Stimulated activated CD4-positive, alpha-beta T cell treated with anti-CD3 and anti-CD28 coated beads, Interleukin-15, amount 100 ng/mL, for 48 hours (primary cell): ENCODE measurements at places on chromosomes 3 and 15.

- DNase-seq: peak; percentile 23
Measured at GRCh38 chr15:31472636-31473384, 146.2 kb downstream of the KLF13 start.

GRCh38 chr15:59833366-59833765 is 144.2 kb upstream of the BNIP2 start:
- DNase-seq: no peak

- no peak for DNase-seq
Measured at GRCh38 chr15:99090011-99090699, 14.7 kb upstream of the SYNM start.

- no peak for DNase-seq
Measured at GRCh38 chr3:43885908-43886618, 195.3 kb downstream of the ABHD5 start.

- no peak for DNase-seq
Measured at GRCh38 chr15:65772930-65773329, 19.2 kb downstream of the DENND4A start.

DNA sequence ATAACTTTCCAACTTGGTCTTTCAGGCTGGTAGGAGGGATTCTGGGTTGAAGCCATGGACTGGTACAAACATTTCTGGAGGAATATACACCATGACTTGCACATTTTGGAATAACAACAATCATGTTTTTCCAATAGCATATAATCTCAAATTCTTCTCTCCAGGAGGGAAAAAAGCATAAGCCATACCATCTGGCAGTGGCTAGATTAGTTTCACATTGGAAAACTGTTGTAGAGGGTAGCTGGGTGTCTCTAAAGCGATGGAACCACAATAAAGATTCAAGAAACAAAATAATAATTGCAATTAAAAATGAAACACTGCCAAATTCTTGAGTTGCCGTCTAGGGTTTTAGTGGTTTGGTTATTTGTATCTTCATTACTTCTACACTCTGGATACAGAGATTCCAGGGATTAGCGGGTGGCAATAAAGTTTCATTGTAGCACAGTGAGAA is 278.5 kb upstream of the RASGRP1 start:
- no peak for DNase-seq

DNA sequence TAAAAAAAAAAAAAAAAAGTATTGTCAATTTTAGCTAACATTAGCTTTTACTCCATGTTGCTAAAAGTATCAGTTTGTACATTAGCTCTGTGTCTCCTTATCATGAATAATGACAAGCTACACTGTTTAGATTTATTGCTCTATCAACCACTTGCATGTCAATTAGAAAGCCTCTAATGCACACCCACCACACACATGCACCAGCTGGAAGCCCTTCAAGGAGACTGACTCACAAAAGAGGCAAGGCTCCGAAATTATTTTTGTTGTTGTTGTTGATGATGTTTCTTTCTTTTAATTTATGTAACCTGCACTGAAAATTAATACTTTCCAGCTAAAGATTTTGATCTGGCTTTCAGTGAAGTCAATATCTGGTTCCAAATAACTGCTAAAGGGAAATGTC is 71.5 kb downstream of the ETFA start:
- DNase-seq: no peak

- no peak for DNase-seq
Measured at GRCh38 chr3:122587572-122587971, 10.1 kb downstream of the PARP15 start.

DNA sequence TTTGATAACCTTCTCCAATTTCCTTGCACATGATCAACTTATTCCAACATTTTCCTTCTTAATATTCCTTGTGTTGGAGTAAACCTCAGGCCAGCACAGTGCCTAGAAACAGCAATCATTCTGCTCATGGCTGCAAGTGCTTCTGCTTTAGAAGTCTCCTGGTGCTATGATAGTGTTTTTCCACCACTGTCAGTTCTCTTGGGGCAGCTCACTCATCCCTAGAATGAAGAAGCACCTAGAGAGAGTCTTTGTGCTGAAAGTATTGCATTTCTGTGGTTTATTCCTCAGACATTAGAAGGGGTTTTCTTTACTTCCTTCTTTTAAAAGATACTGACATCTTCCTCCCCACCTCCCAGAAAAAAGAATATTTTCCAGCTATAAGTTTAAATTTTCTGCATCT is 183.5 kb downstream of the RYR3 start:
- no peak for DNase-seq

- no peak for DNase-seq
Measured at GRCh38 chr3:102733791-102734563, 299.2 kb downstream of the ZPLD1 start.

DNA sequence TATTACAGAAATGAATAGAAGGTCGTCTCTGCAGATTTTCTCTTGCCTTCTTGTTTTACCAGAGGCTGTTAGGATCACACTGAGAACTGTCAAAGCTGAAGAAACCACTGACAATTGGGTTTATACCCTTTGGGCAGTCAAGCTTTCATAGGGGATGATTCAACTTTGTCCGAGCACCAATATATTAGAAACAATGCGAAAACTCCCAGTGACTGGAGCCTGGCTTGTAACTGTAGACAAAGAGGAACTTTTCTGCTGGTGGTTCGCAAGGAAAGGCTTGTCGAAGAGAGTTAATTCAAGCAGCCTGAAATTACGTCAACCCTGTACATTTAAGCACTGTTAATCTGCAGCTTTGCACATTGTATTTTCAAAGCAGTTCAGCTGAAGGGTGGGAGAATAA is 193.2 kb upstream of the ZNF385D start:
- DNase-seq: no peak

DNA sequence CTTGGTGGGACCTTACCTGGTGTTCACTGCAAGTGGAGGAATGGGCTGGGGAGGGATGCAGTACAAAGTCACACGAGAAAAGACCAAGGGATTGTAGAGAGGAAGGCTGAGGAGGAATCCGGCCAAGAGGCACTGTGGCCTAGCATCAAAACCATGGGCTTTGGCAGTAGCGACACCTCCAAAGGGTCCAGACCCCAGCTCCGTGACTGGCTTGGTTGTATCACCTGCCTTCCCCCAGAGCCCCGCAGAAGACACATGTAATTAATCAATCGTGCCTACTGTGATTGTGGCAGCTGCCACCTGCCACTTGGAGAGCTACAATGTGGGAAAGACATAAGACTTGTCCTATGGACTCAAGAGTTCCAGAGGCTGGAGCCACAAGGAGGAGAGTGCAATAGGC is 54.7 kb downstream of the ST8SIA2 start:
- DNase-seq: no peak

GRCh38 chr15:47870956-47871625 is 153.8 kb downstream of the SEMA6D start:
- DNase-seq: no peak

DNA sequence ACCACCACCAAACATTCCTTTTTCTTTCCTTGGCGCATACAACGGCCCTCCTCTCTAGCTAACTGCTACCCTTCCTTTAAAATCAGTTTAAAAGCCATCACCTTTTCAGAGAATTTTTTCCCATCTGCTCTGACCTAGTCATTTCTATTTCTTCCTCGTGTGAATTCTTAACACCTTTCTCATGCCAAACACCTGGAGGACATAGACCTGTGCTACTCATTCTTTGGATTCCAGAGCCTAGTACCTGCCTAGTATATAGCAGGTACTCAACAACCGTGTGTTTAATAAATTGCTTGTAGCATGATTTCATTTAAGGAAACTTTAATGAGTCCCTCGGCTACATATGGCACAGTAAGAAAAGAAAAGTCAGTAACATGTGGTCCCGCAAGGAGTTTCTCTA is 2.0 kb upstream of the TPM1 start:
- DNase-seq: no peak

DNA sequence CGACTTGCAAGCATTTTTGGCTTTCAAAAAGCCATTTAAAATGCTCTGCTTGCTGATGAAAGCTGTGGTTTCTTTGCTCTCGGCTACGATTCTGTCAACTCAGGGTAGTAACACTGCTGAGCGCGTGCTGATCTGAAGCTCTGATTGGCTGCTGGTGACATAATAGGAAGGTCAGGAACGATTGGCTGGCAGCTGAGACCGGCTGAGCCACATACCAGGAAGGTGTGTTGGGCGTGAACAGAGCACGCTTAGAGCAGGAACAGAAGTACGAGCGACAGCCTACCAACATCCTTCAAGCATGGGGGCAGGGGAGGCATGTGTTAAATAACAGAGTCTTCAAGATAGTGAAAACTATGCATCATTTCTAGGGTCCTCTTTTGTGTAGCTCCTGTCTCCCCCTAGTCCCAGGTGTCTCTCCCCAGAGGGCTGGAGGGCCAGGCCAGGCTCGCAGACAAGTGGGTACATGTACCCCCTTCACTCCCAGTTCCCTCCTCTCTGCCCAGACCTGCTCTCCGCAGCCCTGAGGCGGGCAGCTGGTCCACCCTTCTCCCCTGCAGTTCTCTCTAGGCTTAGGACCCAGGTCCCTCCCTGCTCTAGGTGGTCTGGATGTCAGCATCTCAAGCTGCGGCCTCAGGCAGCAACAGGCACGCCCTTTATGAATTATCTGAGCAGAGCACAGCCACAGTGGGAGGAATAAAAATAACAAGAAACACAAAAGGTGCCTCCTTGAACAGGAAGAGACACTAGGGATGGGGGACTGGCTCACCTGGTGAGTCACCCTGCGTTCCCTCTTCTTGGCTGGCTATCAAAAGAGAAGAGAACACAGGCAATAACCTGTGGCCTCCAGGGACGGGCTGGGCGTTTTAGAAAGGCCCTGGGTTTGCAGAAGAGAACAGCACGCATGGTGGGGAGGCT is 76.0 kb downstream of the TAMM41 start:
- peak; percentile 68 for DNase-seq

DNA sequence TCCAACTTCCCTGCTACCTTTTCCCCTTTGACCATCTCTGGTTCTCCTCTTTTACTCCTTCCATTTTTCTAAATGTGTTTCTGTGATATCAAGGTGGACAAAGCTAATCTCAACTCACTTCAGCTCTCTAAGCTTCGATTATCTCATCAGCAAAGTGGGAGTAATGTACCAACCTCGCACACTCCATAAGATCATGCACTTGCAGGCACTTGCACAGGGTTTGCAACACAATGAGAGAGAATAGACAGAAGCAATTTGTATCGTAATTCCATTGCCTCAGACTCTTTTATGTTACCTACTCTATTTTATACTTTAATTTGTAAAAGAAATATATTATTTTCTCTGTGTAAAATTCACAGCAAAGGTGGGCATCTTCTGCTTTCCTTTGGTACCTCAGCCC is 7.0 kb upstream of the POLQ start:
- no peak for DNase-seq

DNA sequence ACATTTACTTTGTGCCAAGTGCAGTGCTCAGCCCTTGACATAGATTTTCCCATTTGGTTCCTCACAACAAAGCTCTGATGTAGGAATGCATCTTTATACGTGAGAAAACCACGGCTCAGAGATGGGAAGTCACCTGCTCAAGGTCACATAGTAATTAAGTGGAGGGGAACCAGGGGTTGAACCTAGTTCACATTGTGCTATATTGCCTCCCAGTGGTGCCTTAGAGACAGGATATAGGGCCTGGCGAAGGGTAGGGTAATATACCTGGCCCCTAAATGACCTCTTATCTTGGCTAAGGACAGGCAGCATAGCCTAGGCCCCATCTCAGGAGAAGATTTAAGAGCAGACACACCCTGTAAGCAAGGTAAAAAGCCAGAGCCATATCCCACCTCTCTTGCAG is 71.5 kb downstream of the FOXP1 start:
- peak; percentile 14 for DNase-seq

DNA sequence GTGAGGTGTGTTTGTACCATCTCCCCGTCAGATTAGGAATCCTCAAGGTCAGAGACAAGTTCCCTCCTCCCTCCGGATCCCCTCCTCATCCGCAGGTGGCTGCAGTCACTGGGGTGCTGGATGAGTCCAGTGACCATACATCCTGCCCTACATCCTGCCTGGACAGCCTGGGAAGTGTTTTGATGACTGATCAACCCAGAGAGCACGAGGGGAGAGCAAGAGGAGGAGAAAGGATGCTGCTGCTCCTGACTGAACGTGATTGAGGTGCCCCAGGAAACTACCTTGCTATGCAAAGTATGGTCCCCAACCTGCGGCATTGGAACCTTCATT is 65.1 kb downstream of the SLC12A8 start:
- DNase-seq: no peak

GRCh38 chr15:74967670-74968069 is 11.1 kb upstream of the RPP25 start:
- DNase-seq: no peak

DNA sequence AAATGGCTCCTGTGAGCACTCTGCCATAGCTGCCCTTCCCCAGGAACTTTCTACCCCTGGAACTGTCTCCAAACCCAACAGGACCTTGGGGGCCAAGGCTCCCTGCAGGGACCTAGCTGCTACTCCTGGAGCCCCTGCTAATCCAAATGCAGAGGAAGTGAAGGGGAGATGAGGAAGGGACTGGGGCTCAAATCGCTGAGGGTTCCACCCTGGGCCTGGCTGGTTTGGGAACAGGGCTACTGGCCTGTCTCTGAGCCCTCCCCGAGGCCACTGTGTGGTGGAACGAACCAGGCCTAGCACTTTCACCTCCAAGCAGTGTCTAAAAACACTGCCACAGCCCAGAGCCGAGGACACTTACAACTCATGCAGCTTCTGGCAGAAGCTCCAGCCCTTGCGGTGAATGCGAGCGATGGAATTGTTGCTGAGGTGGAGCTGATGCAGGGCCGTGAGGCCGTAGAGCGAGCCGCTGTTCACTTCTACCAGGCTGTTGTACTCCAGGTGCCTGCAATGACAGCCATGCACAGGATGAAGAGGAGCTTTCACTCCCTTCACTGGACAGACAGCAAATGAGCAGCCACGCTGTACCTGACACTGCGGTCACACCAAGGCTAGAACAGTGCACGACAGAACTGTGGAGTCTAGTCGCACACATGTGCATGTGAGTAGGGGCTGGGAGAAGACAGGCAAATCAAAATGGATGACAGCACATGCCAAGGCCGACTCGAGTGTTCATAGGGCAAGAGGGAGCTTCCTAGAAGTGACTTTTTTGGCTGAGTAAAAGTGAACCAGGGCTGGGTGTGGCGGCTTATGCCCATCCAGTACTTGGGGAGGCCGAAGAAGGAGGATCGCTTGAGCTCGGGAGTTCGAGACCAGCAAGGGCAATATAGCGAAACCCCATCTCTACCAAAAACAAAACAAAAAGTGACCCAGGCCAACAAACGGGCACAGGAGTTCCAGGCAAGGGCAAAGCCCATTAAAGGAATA is 90.8 kb downstream of the LRIG1 start:
- no peak for DNase-seq

DNA sequence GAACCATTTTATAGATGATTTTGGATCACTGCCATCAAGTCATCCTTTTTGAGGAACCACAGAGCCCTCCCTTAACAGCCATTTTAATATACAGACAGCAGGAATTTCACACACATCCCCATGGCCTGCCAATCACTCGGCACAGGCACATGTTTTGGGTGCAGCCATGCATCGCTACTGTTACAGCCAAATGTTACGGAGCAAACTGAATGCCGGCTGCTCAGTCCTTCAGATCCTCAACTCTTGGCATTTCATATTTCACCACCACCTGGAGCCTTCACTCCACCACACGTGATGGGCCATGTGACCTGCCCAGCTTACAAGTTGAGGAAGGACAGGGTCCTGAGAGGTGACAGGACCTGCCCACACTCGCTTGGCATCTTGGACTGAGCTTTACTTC is 90.8 kb downstream of the OXNAD1 start:
- DNase-seq: no peak

GRCh38 chr15:94503293-94503692 is 271.9 kb downstream of the MCTP2 start:
- no peak for DNase-seq
